Breast epithelium (tissue), 4 donors: ENCODE measurements at places on chromosomes 7 and 10. TPM values are rescaled to one million over a fixed set of nuclear protein-coding genes. Genes with fewer than 3 reads are reported as not detected.

The IRF5 gene
- total RNA-seq = 4.6 TPM

The PITX3 gene
- not detected for total RNA-seq

The DMBT1 gene
- 0.15 TPM for total RNA-seq

The GPR37 gene
- total RNA-seq = 3.2 TPM

The ZC3HAV1L gene
- 12.5 TPM for total RNA-seq

The IFIT1 gene
- total RNA-seq = 13.9 TPM

The DKK1 gene
- total RNA-seq = 3.3 TPM

The NUDT5 gene
- 54.4 TPM for total RNA-seq

DNA sequence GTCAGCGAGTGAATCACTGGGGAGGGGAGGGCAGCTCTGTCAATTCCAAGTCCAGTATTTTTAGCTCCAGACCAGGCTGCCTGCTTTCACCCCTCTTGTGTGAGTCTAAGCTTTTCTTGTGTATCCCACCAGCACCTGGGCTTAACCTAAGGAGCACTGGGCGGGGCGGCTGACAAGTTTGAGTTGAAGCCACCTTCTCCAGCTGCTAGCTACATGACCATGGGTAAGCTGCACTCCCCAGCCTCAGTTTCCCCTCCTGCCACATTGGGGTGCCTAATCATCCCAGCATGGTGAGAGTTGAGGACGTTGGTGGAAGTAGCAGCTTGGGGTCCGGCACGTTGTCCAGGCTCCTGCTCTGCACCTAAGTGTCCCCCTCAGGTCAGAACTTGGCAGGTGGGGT, 89.8 kb upstream of the PCBD1 start:
- no peaks in the 10 kb centered on the region for H3K4me1 ChIP-seq
- no peaks in the 10 kb centered on the region for H3K27me3 ChIP-seq
- no peak for DNase-seq
- no peak overlapping the region for H3K4me3 ChIP-seq
- no peak overlapping the region for H3K27ac ChIP-seq

GRCh38 chr7:128200376-128200775, 40.7 kb upstream of the LEP start:
- no peaks in the 10 kb centered on the region for H3K27me3 ChIP-seq

DNA sequence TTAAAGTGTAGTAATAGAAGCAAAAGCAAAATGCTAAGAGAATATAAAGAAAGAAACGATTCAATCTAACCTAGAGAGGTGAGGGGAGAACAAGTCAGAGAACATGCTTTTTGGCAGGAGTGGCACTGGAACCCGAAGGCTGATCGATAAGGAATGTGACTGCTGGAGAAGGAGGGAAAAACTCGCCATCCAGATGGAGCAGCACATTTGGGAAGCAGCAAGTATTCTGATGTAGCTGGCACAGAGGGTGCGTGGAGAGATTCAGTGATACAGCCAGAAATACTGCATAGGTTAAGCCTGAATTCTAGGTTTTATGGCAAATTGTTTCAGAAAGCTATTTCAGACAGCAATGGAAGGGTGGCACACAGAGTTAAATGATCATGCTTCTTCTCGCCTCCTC, 42.0 kb downstream of the USP6NL start:
- no peaks in the 10 kb centered on the region for H3K4me1 ChIP-seq
- H3K27ac ChIP-seq = no peak overlapping the region
- H3K4me3 ChIP-seq = no peak overlapping the region
- H3K27me3 ChIP-seq = no peaks in the 10 kb centered on the region

- no peaks in the 10 kb centered on the region for H3K27me3 ChIP-seq
- no peaks in the 10 kb centered on the region for H3K36me3 ChIP-seq
- no peak overlapping the region for H3K4me3 ChIP-seq
- no peaks in the 10 kb centered on the region for H3K4me1 ChIP-seq
- DNase-seq = no peak
- H3K27ac ChIP-seq = no peak overlapping the region
Observed at GRCh38 chr7:80018941-80019808, 115.5 kb upstream of the GNAI1 start.

GRCh38 chr10:101126684-101127628, 4.1 kb upstream of the TLX1 start:
- H3K4me1 ChIP-seq = peaks cover 18% of the 10 kb centered on the region
- DNase-seq = no peak
- H3K4me3 ChIP-seq = no peak overlapping the region

- H3K36me3 ChIP-seq = no peaks in the 10 kb centered on the region
- no peaks in the 10 kb centered on the region for H3K27me3 ChIP-seq
Observed at GRCh38 chr7:82360591-82361368, 82.8 kb downstream of the CACNA2D1 start.

GRCh38 chr7:105584165-105584564, 2.9 kb upstream of the EFCAB10 start:
- no peak overlapping the region for H3K27ac ChIP-seq
- no peak overlapping the region for H3K4me3 ChIP-seq
- no peaks in the 10 kb centered on the region for H3K4me1 ChIP-seq
- H3K27me3 ChIP-seq = no peaks in the 10 kb centered on the region
- no peaks in the 10 kb centered on the region for H3K36me3 ChIP-seq

DNA sequence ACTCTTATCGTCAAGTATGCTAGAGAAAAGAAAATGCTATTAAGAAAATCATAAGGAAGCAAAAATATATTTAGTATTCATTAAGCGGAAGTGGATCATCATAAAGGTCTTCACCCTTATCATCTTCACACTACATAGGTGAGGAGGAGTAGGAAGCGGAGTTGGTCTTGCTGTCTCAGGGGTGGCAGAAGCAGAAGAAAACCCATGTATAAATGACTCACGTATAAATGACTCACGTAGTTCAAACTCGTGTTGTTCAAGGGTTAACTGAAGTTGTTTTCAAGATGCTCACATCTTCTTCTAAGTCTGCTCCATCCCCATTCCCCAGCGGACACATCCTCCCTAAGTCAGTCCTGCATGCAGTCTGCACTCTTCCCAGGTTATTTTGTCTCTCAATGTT, 72.4 kb downstream of the SFMBT2 start:
- H3K4me1 ChIP-seq = no peaks in the 10 kb centered on the region
- DNase-seq = no peak
- no peaks in the 10 kb centered on the region for H3K36me3 ChIP-seq
- no peak overlapping the region for H3K27ac ChIP-seq
- H3K4me3 ChIP-seq = no peak overlapping the region

DNA sequence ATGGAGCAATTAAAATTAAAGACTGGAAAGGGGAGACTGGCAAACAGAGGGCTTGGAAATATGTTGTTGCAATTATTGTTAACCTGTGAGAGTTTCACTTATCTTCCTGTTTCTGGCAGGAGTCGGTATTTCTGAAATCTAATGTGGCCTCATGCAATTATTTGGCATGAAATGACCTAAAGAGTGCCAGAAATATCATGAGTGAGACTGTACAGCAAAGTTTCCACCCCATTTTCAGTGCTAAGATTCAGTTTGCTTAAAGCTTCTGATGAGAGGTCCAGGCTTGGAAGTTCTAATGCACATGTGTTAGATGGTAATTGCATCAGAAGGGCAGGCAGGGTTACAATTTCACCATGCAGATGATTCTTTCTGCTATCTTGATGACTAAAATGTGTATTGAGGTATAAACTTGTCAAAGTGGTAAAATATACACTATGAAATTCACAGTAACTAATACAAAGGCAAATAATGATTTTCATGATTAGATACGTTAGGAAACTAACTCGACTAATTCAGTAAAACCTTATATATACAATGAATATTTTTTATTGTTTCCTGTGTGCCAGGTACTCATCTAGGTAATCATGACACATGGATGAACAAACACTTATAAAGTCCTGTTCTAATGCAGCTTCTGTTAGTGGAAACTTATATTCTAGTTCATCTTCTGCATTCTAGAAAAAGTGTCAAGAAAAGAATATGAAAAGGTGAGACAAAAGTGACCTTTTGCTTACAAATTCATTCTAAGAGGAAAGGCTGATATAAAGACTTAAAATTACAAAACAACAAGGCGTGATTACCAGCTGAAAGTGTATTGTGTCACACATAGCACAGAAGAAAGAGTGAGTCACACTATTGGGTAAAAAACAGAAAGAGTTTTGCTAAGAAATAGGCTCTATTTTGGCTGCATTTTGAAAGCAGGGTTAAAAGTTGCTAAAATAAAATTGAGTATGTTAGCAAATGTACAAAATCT, 533.4 kb upstream of the SEMA3D start:
- no peak overlapping the region for H3K4me3 ChIP-seq
- H3K27me3 ChIP-seq = no peaks in the 10 kb centered on the region
- DNase-seq = no peak
- no peak overlapping the region for H3K27ac ChIP-seq
- no peaks in the 10 kb centered on the region for H3K36me3 ChIP-seq

DNA sequence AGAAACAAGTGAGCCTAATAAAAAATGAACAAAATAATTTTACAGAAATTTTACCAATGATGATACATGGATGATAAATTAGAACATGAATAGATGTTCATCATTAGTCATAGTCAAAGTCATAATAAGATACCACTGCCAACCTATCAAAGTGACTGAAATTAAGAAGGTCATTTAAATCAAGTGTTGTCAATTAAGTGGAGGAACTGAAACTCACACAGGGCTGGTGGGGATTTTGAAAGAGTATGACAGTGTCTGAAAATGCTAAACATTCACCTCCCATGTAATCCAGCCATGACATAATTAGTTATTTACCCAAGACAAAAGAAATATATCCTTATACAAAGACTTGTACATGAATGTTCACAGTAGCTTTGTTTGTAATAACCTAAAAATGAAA, 57.1 kb upstream of the DYNC1I1 start:
- no peak overlapping the region for H3K4me3 ChIP-seq
- no peaks in the 10 kb centered on the region for H3K36me3 ChIP-seq
- peaks cover 2% of the 10 kb centered on the region for H3K27me3 ChIP-seq
- no peak for DNase-seq
- H3K27ac ChIP-seq = no peak overlapping the region

- no peaks in the 10 kb centered on the region for H3K27me3 ChIP-seq
- peaks cover 3% of the 10 kb centered on the region for H3K36me3 ChIP-seq
- no peak for DNase-seq
- H3K4me3 ChIP-seq = no peak overlapping the region
Observed at GRCh38 chr7:7577888-7578287, 11.2 kb downstream of the MIOS start.

DNA sequence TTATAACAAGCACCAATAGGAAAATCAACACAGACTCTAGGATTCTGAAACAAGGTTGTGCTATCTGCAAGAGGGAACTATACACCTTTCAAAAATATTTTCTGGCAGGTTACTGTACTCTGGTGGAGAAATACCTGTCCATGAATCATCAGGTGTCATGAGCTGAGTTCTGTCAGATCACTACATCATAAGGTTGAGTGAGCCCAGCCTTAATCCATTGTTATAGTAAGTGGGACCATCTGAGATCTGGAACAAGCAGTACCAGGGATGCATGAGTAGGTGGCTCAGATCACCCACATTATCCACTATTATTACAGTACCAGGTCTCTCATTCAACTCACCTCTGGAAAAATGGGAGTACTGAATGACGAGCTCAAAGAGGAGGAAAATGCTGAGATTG, 212.4 kb downstream of the DGKI start:
- H3K4me3 ChIP-seq = no peak overlapping the region
- no peaks in the 10 kb centered on the region for H3K4me1 ChIP-seq
- no peaks in the 10 kb centered on the region for H3K27me3 ChIP-seq
- H3K36me3 ChIP-seq = no peaks in the 10 kb centered on the region
- no peak for DNase-seq
- no peak overlapping the region for H3K27ac ChIP-seq

DNA sequence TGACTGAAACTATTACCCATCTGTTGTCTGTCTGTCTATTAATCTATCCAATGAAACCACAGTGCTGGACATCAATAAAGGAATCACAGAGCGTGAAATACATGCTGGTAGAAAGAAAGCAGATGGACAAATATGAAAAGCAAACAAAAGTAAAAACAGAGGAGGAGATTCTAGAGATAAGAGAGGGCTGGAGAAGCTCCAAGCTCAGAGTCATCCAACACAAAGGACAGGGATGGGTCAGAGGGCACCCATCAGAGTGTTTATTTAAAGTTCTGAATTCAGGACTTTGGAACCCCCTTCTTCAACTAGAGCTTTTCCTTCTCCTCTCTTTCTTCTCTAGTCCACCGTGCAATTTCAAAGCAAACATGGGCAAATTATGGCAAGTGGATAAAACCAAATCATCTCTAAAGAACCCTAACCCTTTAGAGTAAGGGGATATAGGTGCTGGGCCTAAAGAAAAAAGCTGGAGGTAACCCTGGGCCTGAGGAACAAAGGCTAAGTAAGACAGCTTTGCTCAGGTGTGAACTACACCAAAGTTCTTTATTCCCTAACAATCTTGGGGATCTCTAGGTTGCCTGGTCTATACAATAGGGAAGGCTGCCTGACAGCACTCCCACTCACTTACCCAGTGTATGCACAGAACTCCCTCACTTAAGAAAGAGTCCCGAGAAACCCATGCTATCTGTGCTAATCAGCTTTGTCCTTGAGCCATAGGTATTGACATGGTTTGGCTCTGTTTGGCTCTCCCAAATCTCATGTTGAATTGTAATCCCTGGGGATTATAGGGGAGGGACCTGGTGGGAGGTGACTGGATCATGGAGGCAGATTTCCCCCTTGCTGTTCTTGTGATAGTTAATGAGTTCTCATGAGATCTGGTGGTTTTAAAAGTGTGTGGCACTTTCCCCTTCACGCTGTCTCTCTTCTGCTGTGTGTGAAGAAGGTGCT, 97.0 kb downstream of the BAMBI start:
- no peaks in the 10 kb centered on the region for H3K27me3 ChIP-seq
- no peaks in the 10 kb centered on the region for H3K4me1 ChIP-seq
- no peak for DNase-seq
- no peaks in the 10 kb centered on the region for H3K36me3 ChIP-seq
- H3K27ac ChIP-seq = no peak overlapping the region
- H3K4me3 ChIP-seq = no peak overlapping the region

- H3K4me1 ChIP-seq = no peaks in the 10 kb centered on the region
- no peaks in the 10 kb centered on the region for H3K27me3 ChIP-seq
- peak overlapping the region; percentile 41 for H3K27ac ChIP-seq
- DNase-seq = no peak
- H3K4me3 ChIP-seq = no peak overlapping the region
Observed at GRCh38 chr7:46291601-46292150, 370.6 kb upstream of the IGFBP3 start.

- DNase-seq = no peak
- no peaks in the 10 kb centered on the region for H3K36me3 ChIP-seq
- H3K27me3 ChIP-seq = no peaks in the 10 kb centered on the region
Observed at GRCh38 chr7:74292757-74293576, 3.8 kb downstream of the CLIP2 start.
